ENCODE measurements at places on chromosomes 16 and 17.

- DNase-seq, result peak; percentile 51
These were observed 8.6 kb upstream of the PECAM1 start for GRCh38 chr17:64399071-64399766.

- DNase-seq, result no peak
These were observed 22.7 kb downstream of the CIBAR2 start for GRCh38 chr16:85089525-85089924.

- DNase-seq, result no peak
These were observed 80.7 kb downstream of the HELZ start for GRCh38 chr17:67164302-67164701.

GRCh38 chr17:61404913-61405685 is 5.5 kb downstream of the TBX2 start:
- DNase-seq, result no peak

- no peak for DNase-seq
These were observed 2.4 kb downstream of the KIAA0513 start for GRCh38 chr16:85029981-85030401.

GRCh38 chr17:41801374-41802271 is 10.1 kb downstream of the P3H4 start:
- DNase-seq, result peak; percentile 82

DNA sequence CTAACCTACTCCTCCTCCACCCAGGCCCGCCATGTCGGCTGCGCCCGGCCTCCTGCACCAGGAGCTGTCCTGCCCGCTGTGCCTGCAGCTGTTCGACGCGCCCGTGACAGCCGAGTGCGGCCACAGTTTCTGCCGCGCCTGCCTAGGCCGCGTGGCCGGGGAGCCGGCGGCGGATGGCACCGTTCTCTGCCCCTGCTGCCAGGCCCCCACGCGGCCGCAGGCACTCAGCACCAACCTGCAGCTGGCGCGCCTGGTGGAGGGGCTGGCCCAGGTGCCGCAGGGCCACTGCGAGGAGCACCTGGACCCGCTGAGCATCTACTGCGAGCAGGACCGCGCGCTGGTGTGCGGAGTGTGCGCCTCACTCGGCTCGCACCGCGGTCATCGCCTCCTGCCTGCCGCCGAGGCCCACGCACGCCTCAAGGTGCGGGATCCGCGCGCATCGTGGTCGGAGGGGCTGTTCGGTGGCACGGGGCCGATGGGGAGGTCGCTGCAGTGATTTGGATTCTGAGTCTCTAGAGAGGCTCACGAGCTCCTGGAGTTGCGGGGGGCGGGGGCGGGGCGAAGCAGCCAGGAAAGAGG is 878 bp downstream of the TRIM72 start:
- no peak for DNase-seq

GRCh38 chr16:69270395-69270794 is 40.8 kb upstream of the VPS4A start:
- no peak for DNase-seq

GRCh38 chr16:85615852-85616606 is 2.9 kb downstream of the GSE1 start:
- DNase-seq, result peak; percentile 91

GRCh38 chr17:75047398-75048098 is 523 bp downstream of the KCTD2 start:
- DNase-seq, result peak; percentile 43

- no peak for DNase-seq
These were observed 36.0 kb downstream of the STAT5B start for GRCh38 chr17:42240201-42240600.

DNA sequence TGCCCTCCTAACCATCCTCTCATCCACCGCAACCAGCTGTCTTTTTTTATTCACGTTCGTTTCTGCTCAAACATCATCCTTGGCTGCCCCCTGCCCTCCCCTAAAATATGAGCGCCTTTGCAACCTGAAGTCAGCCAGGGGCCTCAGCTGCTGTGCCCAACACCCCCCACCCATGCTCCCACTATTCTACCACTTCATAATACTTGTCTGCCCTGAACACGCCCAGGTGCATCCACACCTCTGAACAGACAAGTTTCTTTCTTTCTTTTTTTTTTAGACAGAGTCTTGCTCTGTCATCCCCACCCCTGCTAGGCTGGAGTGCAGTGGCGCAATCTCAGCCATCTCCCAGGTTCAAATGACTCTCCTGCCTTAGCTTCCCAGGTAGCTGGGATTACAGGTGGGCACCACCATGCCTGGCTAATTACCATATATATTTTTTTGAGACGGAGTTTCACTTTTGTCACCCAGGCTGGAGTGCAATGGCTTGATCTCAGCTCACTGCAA is 26.9 kb downstream of the CEP295NL start:
- DNase-seq, result no peak

DNA sequence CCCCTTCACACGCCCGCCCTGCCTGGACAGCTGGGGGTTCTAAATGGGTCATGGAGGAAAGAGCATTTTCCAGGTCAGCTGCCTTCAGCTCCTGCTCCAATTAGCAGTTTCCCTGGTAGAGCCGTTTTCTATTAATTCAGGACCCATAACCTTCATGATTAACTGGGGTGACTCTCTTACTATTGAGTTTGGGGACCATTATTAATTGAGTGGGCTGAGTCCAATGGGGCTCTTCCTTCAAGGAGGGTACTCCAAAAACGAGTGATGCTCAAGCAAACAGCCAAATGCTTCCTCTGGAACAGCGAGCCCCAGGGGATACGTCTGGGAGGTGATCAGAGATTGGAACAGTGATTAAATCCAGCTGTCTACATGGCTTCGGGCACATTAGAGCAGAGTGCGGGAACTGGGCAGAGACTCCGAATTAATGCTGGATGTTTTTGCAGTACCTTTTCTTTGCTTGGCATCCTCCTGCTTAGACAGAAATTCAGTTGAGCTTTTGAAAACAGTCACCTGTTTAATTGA is 68.1 kb upstream of the CACNG3 start:
- DNase-seq, result no peak
